ENCODE measurements at places on chromosomes 5 and 9.

DNA sequence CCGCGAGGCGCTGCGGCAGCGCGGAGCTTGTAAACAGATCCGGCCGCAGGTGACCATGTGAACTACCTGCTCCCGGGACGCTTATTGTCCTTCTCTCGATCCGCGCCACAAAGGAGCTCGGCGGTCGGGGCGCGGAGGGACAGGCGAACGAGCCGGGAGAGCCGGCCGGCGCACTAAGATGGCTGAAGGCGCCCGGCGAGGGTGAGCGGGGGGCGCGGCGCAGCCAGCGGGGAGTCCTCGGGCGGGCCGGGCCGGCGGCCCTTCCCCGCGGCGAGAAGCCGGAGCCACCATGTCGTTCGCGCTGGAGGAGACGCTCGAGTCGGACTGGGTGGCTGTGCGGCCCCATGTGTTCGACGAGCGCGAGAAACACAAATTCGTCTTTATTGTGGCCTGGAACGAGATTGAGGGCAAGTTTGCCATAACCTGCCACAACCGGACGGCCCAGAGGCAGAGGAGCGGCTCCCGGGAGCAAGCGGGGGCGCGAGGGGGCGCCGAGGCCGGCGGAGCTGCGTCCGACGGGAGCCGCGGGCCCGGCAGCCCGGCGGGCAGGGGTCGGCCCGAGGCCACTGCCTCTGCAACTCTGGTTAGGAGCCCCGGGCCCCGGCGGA lies 535 bp downstream of the JMY start:
- DNase-seq: peak; percentile 51

- DNase-seq: no peak
Measured at GRCh38 chr5:175706499-175706898, 48.6 kb downstream of the HRH2 start.

GRCh38 chr5:55913466-55914413 lies 62.6 kb downstream of the IL31RA start:
- DNase-seq: no peak

- DNase-seq: no peak
Measured at GRCh38 chr9:133787754-133788025, 49.5 kb upstream of the SARDH start.

All from activated T-cell treated with anti-CD3 and anti-CD28 coated beads, Interleukin-2, amount 50 U/mL, for 72 hours (primary cell).